Renal pelvis (tissue), 12 donors: ENCODE measurements at places on chromosomes 12 and 14. TPM values are rescaled to one million over a fixed set of nuclear protein-coding genes. Genes with fewer than 3 reads are reported as not detected.

- peak; percentile 87 for DNase-seq
Measured at GRCh38 chr14:60648934-60649874, at the start of gene SIX1. Gene SIX1 (minus strand): TSS chr14:60649477. CDS start chr14:60649189, 288 bp downstream.

- no peak for DNase-seq
Measured at GRCh38 chr12:121866331-121866730, 7.7 kb upstream of the HPD start.

GRCh38 chr14:64966976-64967375, 5.2 kb downstream of the RAB15 start:
- DNase-seq: no peak

DNA sequence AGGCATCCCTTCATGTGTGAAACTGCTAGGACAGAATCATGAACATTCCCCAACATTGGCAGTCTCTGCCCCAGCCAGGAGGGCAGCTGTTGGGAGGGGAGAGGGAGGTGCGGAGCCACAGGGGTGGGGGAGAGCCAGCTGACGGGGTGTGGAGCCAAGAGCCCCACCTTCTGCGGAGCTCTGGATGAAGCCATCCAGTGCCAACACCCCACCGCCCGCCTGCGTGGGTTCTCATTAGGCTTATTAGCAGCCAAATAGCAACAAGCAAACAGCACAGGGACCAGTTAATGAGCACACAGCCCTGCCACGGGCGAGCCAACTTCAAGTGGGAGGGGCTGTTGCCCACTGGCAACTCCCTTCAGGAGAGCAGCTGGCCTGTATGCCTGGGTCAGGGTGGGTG, 12.1 kb downstream of the LTBP2 start:
- no peak for DNase-seq

- DNase-seq: no peak
Measured at GRCh38 chr14:65312859-65313258, 99.7 kb upstream of the FUT8 start.

DNA sequence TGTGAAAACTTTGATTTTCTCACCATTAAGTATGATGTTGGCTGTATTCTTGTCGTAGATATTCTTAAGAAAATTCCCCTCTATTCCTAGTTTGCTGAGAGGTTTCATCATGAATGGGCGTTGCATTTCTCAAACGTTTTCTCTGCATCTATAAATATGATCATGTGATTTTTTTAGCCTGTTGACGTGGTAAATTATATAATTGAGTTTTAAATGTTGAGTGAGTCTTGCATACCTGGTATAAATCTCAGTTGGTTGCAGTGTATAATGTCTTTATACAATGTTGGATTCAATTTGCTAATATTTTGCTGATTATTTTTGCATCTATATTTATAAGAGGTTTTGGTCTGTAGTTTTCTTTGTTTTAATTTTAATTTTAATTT, 405.9 kb upstream of the MIS18BP1 start:
- no peak for DNase-seq

- DNase-seq: no peak
Measured at GRCh38 chr12:68225576-68226476, at the start of gene IL26. Gene IL26 (minus strand): TSS chr12:68225810. CDS start chr12:68225756, 54 bp downstream.

DNA sequence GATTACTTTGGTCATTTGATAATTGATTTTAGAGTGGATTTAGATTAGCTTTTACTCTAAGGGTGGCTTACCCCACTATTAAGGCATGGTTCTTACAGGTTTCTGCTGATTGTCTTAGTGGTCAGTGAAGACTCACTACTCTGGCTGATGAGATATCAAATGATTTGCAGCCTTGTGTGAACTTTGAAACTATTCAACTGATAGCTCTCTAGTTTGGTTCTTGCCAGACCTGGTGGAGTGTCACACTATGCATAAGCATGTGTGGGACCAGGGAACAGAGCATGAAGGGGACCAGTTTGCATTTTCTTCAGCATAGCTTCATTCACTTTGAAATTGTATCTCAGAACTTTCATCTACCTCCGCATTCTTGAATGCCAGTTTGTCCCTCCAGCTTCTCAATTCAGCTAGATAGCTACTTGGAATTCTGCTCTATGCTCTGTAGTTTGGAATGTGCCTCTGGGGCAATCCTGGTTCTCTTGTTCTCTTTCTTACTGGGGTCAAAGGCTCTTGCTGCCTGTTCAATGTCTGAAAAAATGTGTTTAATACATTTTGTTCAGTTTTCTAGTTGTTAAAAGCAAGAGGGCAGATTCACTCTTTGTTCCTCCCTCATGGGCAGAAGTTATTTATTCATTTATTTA, 12.7 kb downstream of the SCYL2 start:
- DNase-seq: no peak

- DNase-seq: no peak
Measured at GRCh38 chr12:5012337-5012736, 31.3 kb upstream of the KCNA5 start.

- DNase-seq: no peak
Measured at GRCh38 chr12:124653169-124653931, 85.9 kb upstream of the NCOR2 start.

GRCh38 chr12:109714141-109714912, 702 bp downstream of the FAM222A start:
- peak; percentile 76 for DNase-seq

DNA sequence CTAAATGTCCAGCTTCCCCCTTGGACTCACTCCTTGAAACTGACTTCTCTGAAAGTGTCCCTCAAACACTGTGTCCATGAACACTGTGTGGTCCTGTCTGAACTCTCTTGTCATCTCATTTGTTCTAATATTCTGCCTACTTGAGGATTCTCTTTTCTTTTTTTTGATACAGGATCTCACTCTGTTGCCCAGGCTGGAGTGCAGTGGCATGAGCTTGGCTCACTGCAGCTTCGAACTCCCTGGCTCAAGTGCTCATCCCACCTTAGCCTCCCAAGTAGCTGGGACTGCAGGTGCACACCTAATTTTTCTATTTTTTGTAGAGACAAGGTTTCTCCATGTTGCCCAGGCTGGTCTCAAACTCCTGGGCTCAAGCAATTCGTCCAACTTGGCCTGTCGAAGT, 4.9 kb upstream of the HEBP1 start:
- no peak for DNase-seq

DNA sequence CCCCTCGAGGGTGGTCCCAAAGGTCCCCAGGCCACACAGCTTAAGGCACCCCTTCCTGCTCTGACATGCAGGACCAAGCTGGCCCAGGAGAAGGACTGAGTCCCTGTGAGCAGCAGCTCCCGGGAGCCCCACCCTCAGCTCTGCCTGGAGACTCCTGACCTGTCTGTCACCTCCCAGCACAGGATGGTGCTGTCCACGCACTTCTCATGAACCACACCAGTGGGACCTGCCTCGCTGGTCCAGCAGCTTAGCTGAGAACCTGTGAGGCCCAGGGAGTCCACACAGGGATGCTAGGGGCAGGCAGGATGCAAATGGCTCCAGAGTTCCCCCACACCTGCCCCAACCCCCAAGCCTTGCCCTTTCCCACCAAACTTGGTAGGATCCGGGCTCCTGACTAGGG, 27.7 kb downstream of the CCDC85C start:
- no peak for DNase-seq

P2RX7 gene
- 0.81 TPM for polyA plus RNA-seq

POTEG gene
- polyA plus RNA-seq: not detected

FITM1 gene
- polyA plus RNA-seq: 1.1 TPM
